Effector memory CD4-positive, alpha-beta T cell (primary cell): ENCODE measurements at places on chromosomes 2 and 18.

- no peak for DNase-seq
These were observed 347.5 kb downstream of the METTL4 start for GRCh38 chr18:2223849-2224248.

GRCh38 chr2:216312441-216312840 is 59.8 kb downstream of the MARCHF4 start:
- no peak for DNase-seq

GRCh38 chr2:70942396-70943204 is 6.9 kb downstream of the ATP6V1B1 start:
- DNase-seq, result no peak

DNA sequence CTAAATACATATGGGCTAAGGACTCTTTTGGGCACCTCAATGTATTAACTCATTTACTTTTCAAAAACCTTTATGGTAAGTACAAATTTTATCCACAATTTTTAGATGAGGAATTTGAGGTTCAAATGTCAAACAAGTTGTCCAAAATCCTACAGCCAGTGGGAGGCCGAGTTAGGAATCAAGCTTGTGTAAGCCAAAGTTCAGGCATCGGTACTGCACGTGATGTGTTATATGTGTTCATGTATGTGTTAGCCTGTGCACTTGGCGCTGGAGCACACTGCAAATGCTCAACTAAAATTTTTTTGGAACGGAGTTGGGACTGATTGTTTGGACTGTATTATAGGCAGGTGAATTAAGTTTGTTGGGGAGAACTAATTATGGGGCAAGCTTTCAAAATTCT is 22.7 kb downstream of the HK2 start:
- DNase-seq, result no peak

- DNase-seq, result no peak
These were observed 29.5 kb upstream of the DPP4 start for GRCh38 chr2:162103443-162104009.

GRCh38 chr2:85711578-85712060 is 17.5 kb downstream of the GNLY start:
- DNase-seq, result no peak

DNA sequence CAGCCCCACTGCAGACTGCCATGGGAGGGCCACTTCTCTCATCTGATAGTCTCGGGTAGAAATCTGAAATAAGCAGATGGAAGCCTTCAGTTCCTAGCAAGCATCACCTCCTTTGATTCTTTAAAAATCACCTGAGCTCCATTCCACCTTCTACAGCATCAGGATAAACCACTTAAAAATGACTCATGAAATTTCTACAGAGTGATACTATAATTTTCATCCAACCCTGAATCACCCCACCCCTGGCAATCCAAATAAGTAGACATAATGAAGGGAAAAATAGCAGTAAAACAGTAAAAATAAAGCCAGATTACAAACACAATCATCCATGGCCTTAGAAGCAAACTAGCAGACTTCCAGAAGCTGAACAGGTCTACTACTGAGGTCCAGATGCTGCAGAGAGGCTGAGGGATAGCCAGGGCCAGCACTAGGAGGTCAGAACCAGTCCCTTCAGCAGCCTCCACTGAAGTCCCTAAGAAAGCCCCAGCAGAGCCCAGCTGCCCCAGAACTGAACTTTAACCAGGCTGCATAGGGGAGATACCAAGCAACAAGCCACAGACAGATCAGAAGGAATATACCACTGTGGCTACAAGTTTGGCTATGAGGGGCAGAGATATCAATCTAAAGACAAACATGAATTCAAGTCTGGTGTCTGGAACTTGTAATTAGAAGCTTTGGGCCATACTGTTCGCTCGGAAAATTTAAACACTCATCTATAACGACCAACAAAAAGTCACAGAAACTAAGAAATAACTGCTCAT is 54.7 kb upstream of the RNU4ATAC start:
- no peak for DNase-seq

- no peak for DNase-seq
These were observed 134.3 kb downstream of the THADA start for GRCh38 chr2:43461453-43462073.

DNA sequence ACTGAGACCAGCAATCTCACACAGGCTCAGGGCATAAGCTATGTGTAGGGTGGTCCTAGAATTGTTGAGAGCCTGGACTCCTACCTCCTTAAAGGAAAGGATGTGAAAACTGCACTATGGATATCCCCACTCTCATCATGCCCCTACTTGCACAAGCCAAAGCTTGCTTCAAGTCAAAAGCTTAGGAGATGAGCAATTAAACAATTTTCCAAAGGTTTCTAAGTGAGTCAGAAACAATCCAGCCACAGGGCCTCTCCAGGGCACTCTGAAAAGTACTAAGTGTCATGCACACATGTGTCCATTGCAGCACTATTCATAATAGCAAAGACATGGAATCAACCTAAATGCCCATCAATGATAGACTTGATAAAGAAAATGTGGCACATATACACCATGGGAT is 215.4 kb downstream of the AFF3 start:
- no peak for DNase-seq

GRCh38 chr2:48938231-48938630 is 182.7 kb upstream of the LHCGR start:
- no peak for DNase-seq

DNA sequence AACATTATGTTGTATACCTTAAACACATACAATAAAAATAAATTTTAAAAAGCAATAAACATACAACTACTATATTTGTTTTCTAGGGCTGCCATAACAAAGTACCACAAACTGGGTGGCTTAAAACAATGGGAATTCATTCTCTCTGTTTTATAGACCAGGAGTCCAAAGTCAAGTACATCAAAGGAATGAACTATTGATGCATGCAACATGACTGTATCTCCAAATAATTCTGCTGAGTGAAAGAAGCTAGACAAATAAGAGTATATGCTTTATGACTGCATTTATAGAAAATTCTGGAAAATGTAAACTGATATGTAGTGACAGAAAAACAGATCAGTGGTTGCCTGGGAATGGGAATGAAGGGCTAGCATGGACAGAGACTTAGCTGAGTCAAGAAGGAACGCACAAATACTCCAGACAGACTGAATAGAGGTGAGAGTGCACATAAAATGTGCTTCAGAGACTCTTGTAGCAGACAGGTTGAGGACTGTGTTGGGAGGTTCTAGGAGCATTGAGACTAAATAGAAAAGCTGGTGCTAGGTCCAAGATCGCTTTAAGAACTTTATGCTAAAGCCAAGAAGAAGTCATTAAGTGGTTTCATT is 11.0 kb upstream of the PLA2R1 start:
- no peak for DNase-seq

DNA sequence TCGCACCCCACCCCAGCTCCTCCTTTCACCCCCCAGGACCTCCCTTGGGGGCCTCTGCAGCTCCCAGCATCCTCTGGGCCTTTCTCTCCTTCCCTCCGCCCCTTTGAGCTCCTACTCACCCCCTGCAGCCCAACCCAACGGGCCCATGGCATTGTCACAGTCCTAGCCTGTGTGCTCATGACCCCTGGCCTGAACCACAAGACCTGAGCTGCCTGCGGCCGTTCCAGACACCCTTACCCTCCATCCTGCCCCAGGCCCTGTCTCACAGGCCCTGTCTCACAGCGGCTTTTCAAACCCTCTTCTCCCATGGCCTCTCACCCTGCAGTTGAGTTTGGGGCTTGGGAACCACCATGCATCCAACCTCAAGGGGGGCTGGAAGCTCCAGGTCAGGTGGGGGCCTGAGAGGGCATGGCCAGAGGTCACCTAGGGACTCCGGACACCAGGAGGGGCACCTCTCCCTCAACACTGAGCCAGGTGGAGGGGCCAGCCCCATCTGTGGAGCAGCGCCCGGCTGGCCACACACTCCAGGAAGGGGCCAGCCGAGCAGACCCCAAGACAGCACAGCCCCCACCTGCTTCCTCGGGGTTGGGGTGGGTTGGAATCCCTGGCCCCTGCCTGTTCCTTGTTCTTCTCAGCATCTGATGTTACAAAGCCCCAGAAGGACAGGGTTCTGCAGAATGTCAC is 6.9 kb downstream of the MAB21L4 start:
- DNase-seq, result no peak

DNA sequence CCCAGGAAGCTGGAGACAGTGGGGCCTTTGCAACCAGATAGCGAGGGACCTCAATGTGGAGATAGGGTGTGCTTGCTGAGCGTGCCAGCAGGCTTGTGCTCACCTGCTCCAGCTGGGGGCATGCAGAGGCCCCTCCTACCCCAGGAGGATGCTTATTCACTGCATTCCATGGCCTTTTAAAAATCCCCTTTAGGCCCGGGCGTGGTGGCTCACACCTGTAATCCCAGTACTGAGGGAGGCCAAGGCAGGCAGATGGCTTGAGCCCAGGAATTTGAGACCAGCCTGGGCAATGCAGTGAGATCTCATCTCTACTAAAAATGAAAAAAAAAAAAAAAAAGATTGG is 54.5 kb downstream of the ODC1 start:
- DNase-seq, result no peak

DNA sequence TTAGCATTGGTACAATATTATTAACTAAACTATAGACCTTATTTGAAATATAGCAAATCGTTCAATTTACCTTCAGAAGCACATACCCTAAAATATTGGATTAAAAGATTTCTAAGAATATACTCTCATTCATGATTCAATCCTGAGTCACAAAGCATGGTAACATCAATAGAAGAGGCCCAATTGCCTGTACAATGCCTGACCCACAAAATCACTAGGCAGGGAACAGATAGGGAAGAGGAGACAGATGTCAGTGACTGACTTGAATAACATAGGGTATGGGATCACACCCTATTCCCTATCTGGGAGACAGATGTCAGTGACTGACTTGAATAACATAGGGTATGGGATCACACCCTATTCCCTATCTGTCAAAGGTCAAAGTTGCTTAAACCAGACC is 611.6 kb upstream of the VRK2 start:
- no peak for DNase-seq

DNA sequence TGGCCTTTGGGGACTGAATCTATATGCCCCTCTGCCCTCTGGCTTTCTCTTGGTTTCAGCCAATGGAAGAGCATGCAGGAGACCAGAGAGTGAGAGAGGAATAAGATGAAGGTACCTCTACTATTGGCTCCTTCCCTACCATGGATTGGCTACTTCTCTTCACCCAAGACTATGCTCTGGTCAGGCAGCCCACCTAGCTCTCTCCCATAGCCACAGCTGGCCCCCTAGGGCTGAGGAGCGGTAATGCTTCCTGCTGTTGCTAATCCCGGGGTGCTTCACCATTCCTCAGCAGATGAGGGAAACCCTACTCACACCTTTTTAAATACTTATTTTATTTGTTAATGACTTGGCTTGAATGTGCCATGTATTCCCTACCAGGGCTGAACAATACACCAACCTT is 142.4 kb downstream of the MREG start:
- no peak for DNase-seq

DNA sequence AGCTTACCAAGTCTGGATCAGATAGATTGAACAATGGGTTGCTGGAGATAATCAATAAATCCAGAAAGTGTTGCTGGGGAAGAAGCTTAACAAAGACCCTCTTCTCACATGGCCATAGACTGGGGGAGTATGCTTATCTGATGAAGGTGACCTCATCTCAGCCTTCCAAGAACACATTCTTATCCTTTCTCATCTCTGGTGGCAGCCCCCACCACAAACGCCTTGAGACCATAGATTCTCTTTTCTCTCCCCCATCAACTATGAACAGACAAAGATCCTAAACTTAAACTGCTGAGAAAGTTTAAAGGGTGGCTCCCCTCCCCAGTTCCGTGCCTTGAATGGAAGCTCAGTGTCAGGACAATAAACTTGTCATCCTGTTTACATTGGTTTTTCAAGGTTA is 428.7 kb upstream of the TRIB2 start:
- no peak for DNase-seq

DNA sequence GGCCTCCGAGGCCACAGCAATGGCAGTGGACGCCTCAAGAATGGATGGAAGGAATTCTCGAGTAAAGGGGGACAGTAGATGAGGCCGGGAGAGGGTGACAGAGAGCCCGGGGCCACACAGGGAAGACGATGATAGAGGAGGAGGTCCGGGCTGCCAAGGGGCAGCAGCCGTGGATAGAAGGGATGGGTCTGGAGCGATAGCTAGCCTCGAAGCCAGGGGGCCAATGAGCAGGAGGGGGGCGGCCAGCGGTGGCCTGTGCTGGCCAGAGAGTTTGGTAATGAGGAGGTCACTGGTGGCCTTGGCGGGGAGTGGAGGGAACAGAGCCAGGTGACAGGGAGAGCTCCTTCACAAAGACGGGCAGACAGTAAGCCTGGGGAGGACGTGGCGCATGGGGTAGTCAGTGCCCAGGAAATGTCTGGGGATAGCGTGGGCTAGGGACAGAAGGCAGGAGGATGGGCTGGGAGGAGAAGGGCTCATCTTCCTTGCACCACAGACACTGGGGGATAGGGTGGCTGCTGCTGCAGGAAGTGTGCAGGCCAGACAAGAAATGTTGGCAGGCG is 87.8 kb upstream of the ASB18 start:
- DNase-seq, result no peak

GRCh38 chr2:166202778-166203177 is 75.0 kb upstream of the SCN1A start:
- DNase-seq, result no peak

DNA sequence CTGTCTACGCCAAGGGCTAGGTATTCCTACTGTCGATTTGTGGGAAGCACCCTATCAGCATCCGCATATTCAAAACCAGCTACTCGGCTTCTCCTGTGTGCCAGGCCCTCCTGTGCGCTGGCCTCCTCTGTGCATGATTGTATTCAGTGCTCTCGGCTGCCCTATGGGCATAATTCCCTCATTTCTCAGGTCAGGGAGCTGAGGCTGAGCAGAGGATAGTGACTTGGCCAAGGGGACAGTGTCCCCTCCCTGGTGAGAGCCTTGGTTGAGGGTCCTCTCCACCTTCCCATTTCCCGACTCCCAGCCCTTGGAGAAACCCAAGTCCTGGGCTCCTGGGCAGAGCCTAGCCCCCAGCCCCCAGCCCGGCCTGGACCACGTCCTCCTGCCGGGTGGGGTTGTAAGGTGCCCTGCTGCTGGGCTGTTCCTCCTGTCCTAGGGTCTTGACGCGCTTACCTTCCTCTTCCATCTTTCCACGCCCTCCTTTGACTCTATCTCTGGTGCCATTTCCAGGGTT is 6.3 kb upstream of the HS6ST1 start:
- DNase-seq, result no peak

DNA sequence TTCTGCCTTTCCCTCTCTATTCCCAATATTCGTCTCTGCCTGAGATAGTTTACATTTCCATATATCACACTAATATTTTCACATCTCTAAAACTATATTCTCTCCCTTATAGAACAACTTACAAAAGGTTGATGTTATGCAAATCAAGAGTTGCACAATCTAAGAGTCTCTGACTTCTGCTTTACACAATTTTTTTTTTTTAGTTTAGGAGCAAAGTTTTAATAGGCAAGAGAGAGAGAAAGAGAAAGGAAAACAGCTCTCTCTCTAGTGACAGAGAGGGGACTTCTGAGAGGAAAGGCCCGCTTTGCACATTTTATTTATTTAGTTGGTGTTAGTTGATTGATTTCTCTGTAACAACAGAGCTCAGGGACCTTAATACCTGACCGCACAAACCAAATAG is 380.2 kb downstream of the TXNL1 start:
- no peak for DNase-seq

GRCh38 chr2:58378152-58378551 is 137.0 kb upstream of the FANCL start:
- no peak for DNase-seq

GRCh38 chr2:71804281-71804751 is 343.3 kb downstream of the CYP26B1 start:
- no peak for DNase-seq
